ENCODE measurements at places on chromosomes 2 and 18. TPM values are rescaled to one million over a fixed set of nuclear protein-coding genes. Genes with fewer than 3 reads are reported as not detected.

TMEM182 gene
- total RNA-seq = 3.7 TPM

GRCh38 chr2:134319596-134320254, 65.9 kb downstream of the MGAT5 start:
- DNase-seq = no peak

DNA sequence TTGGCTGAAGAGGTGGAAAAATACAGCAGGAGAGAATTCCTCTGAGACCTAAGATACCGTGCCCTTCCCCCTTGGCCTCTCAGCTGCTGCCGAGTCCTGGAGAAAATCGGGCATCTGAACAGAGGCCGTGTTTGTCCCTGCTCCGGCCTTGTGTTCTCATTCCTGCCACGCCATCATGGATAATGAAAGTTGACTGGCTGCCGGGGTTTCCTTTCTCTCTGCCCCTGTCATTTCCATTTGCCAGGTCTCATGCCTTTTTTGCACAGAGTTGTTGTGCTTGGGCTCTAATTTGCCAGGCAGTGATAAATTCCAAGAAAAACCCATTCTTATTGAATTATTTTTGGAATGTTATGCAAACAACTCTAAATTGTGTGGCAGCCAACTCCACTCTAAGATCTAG, 496.9 kb upstream of the TNP1 start:
- DNase-seq = no peak

GRCh38 chr2:149047118-149047517, 8.6 kb downstream of the LYPD6B start:
- no peak for DNase-seq

NEUROD1 gene
- total RNA-seq = not detected

GRCh38 chr2:5749347-5749746, 57.2 kb downstream of the SOX11 start:
- DNase-seq = no peak

GRCh38 chr2:173282795-173283545, 71.7 kb upstream of the CDCA7 start:
- DNase-seq = no peak

GRCh38 chr2:19664646-19665045, 237.1 kb downstream of the TTC32 start:
- DNase-seq = no peak

GRCh38 chr2:199734011-199734410, 117.0 kb downstream of the FTCDNL1 start:
- no peak for DNase-seq

FOSL2 gene
- total RNA-seq = 0.39 TPM

ICOS gene
- not detected for total RNA-seq

GRCh38 chr2:186308347-186308746, 177.7 kb upstream of the ZC3H15 start:
- DNase-seq = no peak

DNA sequence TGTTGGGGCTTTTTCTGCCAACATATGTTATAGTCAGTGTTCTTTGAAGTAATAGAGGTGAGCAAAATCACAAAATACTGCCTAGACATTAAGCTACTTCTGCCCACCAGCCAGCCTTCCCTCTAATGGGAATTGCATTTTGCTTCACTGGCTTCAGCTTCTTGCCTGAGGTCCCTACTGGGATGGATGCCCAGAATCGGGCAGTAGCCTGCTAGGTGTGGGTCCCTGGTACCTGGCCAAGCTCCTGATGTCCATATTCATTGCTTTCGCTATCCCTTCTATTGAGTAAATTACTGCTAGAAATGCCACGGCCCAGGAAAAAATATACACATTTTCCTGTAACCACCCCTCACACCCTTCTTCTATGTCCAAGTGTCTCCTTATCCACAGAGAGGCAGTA, 27.0 kb downstream of the CRYGD start:
- no peak for DNase-seq

TXNL1 gene
- total RNA-seq = 39.7 TPM
